ENCODE measurements at places on chromosomes 5 and 9. TPM values are rescaled to one million over a fixed set of nuclear protein-coding genes. Genes with fewer than 3 reads are reported as not detected.

The PCDHGC4 gene
- 0.05 TPM for total RNA-seq

The COL27A1 gene
- 0.82 TPM for total RNA-seq

The LVRN gene
- total RNA-seq: 0.05 TPM

The COL23A1 gene
- 0.09 TPM for total RNA-seq

The EQTN gene
- not detected for total RNA-seq

The SLCO4C1 gene
- 2.0 TPM for total RNA-seq

The SMIM23 gene
- not detected for total RNA-seq

The FAM78A gene
- 101 TPM for total RNA-seq

The TMEM252 gene
- total RNA-seq: not detected

The PKN3 gene
- 13.8 TPM for total RNA-seq
